ENCODE measurements at places on chromosomes 4 and X.
A peak's percentile ranks its signal among the peaks of the same experiment; 100 is the strongest.

DNA sequence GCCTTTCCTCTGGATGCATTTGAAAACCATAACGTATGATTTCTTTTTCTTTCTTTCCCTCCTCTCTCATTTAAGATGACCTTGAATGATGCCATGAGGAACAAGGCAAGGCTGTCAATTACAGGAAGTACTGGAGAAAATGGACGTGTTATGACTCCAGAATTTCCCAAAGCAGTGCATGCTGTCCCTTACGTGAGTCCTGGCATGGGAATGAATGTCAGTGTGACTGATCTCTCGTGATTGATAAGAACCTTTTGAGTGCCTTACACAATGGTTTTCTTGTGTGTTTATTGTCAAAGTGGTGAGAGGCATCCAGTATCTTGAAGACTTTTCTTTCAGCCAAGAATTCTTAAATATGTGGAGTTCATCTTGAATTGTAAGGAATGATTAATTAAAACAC is 142.8 kb downstream of the GRIA2 start:
- DNase-seq: no peak

GRCh38 chrX:135556055-135556454 is 35.6 kb downstream of the INTS6L start:
- no peak for DNase-seq

- DNase-seq: no peak
These were observed 18.0 kb downstream of the NAF1 start for GRCh38 chr4:163148466-163149336.

DNA sequence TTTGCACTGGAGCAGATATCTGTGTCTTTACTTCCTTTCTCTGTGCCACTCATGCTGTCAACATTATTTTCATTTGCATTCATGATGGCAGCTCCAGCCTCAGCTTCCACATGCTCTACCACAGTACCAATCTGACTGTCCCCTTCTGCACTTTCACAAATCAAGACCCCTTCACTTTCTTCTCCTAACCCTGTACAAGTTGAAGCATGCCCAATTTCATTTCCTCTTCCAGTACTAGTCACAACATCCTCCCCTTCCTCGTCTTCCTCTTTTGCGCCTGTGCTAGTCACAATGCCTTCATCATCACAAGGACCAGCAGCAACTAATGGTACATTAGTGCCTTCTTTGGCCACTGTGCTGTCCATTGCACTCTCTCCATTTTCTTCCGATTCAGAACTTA is 26.5 kb downstream of the BOD1L1 start:
- DNase-seq: no peak

- no peak for DNase-seq
These were observed 20.5 kb downstream of the RELL1 start for GRCh38 chr4:37665333-37666320.

- DNase-seq: no peak
These were observed 218.8 kb downstream of the MGST2 start for GRCh38 chr4:139884438-139884837.

DNA sequence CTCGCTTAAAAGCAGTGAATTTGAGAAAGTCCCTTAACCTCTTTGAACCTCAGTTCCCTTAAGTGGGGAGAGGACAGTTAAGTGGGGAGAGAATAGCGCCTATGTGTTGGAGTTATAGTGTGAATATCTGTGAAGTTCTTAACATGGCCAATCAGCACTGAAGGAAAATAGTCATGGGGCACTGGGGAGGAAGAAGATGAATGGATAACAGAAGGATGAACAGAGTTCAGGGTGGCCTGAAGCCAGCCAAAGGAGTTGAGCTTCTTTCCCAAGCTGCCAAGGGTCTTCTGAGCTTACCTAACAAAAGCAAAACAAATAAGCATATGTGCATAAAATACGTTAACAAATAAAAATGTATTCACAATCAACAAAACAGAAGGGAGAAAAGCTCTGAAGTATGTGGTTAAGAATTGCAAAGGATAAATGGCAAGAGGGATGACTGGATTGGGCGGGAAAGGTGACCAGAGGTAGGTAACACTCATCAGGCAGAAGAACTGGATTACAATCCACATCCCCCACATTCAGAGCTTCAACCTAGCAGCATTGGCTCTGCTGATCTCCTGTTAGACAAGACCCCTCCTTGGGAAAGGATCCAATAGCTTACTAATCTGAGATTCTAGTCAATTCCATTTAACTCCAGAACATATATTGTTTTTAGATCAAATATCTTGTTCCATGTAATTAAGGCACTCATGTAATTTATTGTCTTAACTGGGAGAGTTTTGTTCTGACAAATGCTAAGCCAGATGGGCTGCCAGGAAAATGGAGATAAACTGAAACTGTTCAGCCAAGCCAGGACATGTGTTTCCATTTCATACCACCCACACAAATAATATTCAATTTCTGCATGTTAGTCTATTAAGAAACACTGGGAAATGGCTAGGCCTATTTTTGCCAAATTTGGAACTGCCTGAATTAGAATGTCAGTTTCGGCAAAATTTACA is 221.2 kb downstream of the LDB2 start:
- DNase-seq: no peak

- DNase-seq: no peak
These were observed 4.3 kb downstream of the FHDC1 start for GRCh38 chr4:152940461-152940860.

DNA sequence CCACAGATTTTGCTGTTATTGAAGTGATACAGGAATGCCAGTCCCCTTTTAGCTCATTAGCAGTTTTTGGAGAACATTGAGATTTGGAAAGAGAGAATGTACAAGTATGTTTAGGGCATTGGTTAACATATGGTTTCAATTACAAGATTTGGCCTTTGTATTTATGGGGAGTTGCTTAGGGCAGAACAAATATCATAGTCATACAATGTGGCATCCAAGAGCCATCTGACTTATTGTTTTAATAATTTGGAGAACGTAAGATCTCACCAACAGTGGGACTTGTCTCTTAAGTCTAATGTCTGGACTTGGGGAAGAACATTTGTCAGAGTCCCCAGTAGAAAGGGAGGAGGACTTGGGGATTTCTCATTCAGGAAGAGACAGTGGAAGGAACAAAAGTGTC is 166.1 kb downstream of the STK32B start:
- DNase-seq: no peak

GRCh38 chr4:573122-573892 is 2.8 kb downstream of the TMEM271 start:
- DNase-seq: no peak

DNA sequence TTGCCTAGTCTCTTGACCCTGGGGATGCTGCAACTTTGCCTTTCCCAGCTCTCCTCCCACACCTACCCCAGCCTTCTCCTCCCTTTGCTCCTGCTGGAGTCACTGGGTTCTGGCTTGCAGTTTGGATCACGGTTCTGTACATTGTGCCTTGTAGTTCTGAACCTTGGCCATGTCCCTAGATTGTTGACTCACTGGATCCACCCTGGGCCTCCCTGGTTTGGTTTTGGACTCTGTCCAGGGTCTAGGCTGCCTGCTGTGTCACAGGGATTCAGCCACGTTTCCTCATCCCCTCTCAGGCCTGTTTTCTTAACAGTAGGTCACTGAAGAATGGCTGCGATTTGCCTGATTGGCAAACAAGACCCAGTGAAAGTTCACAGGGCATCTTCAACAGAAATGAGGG is 11.5 kb upstream of the GABRE start:
- DNase-seq: no peak

- DNase-seq: no peak
These were observed 63.1 kb downstream of the DIPK2B start for GRCh38 chrX:45137531-45137930.

- DNase-seq: no peak
These were observed 28.6 kb downstream of the CBR4 start for GRCh38 chr4:168981460-168981859.

GRCh38 chrX:13684361-13684760 is 4.6 kb upstream of the RAB9A start:
- no peak for DNase-seq

GRCh38 chr4:15455290-15455689 is 14.4 kb upstream of the CC2D2A start:
- no peak for DNase-seq

DNA sequence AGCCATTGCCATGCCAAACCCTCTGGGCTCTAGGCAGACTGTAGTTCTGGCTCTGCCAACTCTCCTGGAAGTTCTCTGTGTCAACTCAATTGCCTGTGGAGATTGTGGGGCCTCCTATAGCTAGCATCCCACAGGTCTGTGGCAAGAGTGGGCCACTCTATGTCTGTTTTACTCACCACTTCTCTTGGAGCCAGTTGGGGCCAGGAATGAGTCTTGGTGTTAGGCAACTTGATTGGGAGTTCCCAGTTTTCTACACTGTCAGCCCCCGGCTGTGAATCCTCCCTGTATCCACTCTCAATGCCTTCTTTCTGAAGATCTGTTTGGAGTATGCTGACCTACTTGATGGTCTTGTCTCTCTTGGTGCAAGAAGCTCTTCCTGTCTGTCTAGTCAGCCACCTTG is 48.2 kb upstream of the EPGN start:
- no peak for DNase-seq

DNA sequence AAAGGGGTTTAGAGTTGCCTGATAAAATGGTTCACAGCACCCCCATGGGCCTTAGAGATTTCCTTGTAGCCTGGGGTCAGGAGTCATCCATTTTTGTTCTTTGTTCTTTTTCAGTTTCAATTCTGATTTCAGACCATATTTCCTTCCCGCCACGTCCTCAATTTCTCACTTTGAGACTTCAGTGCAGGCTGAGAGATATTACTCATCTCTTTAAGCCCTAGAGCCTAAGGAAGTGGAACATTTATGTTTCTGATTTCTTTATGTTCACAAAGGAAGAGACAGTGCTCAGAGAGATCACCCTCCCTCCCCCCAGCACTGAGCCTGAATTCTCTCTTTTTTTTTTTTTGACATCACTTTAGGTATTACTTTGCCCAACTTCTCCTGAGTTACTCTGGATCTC is 56.3 kb downstream of the MSN start:
- DNase-seq: no peak

- peak; percentile 22 for DNase-seq
These were observed 79.6 kb downstream of the SMIM20 start for GRCh38 chr4:25993395-25994185.

- peak; percentile 26 for DNase-seq
These were observed 47.9 kb downstream of the COX18 start for GRCh38 chr4:73021634-73022033.

Data from GM12891 (cell line).